ENCODE measurements at places on chromosomes 2 and 18.
A peak's percentile ranks its signal among the peaks of the same experiment; 100 is the strongest.

DNA sequence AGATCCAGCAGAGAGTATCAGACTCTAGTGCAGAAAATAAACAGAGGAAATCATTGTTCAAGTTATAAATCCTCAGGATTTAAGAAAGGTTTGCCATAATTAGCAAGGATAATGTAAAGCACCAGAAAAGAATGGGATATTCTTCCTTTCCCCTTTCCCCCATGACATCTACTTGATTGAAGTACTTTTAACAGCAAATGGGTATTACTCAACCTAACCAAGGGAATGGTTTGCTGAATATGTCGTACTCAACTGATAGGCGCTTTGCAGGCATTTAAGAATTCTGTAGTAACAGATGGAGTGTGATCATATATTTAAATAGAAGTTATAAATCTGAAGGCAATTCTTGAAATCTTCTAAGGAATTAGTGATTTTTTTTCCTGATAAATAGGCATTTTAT lies 2.7 kb downstream of the APCDD1 start:
- DNase-seq: no peak

GRCh38 chr2:7127156-7127555 lies 209.9 kb downstream of the RNF144A start:
- no peak for DNase-seq

GRCh38 chr18:14928396-14928795 lies 180.4 kb downstream of the ANKRD30B start:
- DNase-seq: no peak

DNA sequence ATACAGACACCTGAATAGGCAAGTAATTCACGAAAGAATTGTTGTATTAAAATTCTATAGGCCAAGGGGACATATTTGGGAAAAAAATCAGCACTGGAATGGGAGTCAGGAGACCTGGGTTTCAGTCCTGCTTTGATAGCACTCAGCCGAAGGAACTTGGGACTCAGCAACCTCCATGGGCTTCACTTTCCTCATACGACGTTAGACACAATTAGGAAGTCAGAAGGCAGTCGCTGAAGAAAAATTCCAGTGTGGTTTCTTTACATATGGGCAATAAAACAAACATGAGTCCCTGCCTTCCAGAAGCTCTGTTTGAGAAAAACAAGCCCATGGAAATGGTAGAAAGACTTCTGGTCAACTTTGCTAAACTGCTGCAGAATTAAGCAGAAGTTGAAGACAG lies 15.1 kb upstream of the CYRIA start:
- no peak for DNase-seq

DNA sequence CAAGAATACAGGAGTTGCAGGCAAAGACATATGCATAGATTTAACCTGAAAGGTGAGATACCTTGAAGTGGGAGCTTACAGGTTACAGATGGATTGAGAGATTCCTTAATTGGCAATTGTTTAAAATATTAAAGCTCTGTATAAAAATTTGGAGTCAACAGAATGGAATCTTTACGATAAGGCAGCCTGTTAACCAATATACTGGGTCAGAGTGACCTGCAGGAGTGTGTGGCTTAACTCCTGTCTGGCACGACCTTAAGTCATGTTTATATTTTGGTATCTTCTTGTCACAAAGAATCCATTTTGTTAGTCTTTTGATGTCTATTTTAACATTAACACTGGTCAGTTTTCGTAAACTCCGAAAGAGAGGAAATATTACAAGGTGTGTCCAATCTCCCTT lies 1058.2 kb upstream of the CRIM1 start:
- DNase-seq: no peak

- DNase-seq: peak; percentile 62
Measured at GRCh38 chr2:106104332-106105062, 89.6 kb downstream of the UXS1 start.

DNA sequence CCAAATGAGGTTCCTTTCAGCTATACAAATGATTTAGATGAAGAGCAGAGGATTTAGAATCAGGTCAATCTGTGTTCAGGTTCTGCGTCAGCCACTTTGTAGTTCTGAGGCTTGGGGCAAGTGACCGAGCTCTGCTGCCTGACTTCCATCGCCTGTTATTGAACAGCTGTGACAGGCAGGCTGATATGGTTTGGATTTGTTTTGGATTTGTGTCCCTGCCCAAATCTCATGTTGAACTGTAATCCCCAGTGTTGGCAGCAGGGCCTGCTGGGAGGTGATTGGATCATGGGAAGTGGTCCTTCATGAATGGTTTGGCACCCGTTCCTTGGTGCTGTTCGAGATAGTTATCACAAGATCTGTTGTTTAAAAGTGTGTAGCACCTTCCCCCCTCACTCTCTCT lies 18.6 kb downstream of the TYMS start:
- no peak for DNase-seq

DNA sequence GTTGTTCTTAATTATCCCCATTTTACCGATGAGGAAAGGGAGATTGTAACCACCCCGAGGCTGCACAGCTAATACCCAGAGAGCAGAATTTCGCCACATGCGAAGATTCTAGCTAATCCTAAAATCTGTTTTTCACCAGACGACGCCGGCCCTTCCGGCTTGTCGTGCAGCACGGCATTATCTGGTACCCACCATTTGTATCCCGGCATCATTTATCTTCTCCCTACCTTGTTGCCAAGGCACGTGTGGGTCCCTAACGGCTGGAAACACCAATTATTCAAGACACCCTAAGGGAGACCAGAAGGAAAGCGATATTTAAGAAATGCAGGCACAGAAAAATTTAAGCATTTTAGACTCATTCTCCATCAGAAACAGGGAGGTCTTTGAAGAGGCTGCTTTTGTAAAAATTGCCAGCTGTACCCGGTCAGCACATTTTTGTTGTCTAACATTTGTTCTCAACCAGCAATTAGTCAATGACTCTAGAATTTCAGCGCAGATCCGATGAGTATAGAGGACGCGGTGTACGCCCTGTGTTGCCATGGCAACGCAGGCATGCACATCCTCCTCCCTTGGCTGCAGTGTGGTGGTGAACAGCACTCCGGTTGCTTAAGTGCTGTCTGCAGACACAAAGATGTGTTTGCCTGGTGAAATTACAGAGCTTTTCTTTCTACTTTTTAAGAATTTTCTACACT lies 111.6 kb downstream of the AGAP1 start:
- DNase-seq: no peak

- DNase-seq: no peak
Measured at GRCh38 chr18:31329787-31330438, 12.0 kb downstream of the DSG1 start.

GRCh38 chr2:171160119-171160955 lies at the start of gene TLK1:
TSS of gene TLK1 (minus strand) at chr2:171160893. CDS start at chr2:171160428, 465 bp downstream.
- DNase-seq: peak; percentile 64

DNA sequence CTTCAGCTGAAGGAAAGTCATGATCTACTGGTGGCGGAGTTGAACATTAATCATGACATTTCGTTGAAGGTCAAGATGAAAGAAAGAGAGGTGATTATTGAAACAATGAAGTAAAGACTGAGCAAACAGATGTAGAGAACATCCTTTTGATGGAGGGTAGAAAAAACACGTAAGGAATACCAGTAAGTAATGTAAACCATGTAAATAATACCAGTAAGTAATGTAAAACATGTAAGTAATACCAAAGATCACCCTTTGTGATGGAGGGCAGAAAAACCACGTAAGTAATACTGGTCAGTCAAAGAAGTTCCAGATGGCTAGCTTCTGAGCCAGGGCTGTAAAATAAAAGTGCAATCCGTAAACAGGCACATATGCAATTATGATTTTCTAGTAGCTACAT lies 1387.7 kb downstream of the SUCLG1 start:
- no peak for DNase-seq

GRCh38 chr2:216217904-216218260 lies 108.7 kb downstream of the XRCC5 start:
- no peak for DNase-seq

GRCh38 chr2:222591661-222592060 lies 64.2 kb downstream of the FARSB start:
- no peak for DNase-seq

GRCh38 chr2:159297042-159297707 lies 10.7 kb upstream of the WDSUB1 start:
- DNase-seq: no peak

DNA sequence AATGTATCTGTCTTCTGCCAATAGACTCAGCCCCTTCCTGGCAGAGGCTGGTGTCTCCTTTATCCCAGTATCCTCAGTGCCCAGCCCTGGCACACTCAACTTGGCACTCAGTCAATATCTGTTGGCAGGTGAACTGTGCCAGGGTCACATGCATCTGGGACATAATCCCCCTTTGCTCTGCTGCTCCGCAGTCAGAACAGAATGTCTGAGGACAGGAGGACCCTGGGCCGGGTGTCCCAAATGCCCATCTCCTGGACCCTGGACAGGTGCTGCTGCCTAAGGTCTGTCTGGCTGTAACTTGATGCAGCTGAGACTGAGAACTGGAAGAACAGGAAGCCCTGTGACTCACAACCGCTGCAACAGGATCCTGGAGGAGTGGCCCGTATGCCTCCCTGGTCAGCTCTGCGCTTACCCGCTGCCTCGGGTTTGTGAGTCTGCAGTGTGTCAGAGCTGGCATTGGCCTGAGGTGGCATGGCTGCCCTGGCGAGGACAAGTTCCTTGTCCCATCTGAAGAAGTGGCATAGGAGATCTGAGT lies 11.4 kb downstream of the HK2 start:
- peak; percentile 26 for DNase-seq

DNA sequence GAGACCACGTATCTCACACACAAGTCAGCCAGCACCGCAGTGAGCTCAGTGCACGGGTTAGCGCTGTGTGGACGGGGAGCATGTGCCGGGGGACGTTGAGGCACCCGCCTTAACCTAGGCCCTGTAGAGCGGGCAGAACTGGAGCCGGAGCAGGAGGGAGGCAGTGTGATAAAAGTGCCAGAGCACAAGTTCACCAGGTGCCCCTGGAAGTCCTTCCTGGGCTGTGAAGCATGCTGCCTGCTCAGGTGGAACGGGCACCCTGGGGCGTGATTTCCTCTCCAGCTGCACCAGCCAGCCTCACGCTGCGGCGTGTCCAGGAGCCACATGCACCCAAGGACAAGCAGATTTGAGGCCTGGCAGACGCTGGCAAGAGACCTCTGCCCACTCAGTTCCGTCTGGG lies 50.3 kb downstream of the ITGB1BP1 start:
- no peak for DNase-seq

DNA sequence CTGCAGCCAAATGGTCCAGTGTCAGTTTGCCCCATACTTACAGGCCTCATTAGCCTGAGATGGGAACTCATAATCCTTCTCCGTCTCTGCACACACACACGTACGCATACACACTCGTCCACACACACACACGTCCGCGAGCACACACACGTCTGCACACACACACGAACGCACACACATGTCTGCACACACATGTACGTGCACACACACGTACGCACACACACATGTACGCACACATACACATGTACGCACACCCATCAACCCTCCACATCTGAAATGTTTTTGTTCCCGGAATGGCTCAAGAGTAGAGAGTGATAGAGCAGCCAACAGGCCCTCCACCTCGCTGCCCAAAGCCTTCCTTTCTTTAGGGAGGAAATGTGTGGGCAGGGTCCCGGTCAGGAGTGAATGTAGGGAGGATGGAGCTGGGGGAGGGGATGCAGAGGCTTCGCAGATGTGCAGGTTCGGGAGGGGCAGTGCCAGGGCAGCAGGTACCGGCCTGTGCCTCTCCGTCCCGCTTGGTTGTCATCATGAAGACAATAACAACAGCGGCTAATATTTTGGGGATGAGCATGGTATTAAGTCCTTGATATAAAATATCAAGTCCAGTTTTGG lies 52.7 kb downstream of the PTGR3 start:
- no peak for DNase-seq

DNA sequence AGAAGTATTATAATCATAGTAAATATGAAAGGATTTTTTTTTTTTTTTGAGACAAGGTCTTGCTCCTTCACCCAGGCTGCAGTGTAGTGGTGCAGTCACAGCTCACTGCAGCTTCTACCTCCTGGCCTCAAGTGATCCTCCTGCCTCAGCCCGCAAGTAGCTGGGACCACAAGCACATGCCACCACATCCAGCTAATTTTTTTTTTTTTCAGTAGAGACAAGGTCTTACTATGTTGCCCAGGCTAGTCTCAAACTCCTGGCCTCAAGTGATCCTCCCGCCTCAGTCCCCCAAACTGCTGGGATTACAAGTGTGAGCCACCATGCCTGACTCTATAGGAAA lies 301.6 kb upstream of the STON1 start:
- DNase-seq: no peak

Data from activated T-helper 1 cell treated with anti-CD3 and anti-CD28 coated beads, Interleukin-12 subunit alpha, Interleukin-12 subunit beta, Interleukin-2, Interleukin-4 antibody, amounts not matched to agents 30 ng/mL and 10 ng/mL and 1 ng/mL, durations not matched to agents 14 hours and 24 hours and 36 hours (primary cell).